Calu3 (cell line): ENCODE measurements at places on chromosomes 1 and 21. TPM values are rescaled to one million over a fixed set of nuclear protein-coding genes. Genes with fewer than 3 reads are reported as not detected.

GBP6 gene
- total RNA-seq = 0.12 and 0.37 TPM in 2 replicates

EXOC8 gene
- 24.5 and 26.2 TPM in 2 replicates for total RNA-seq

TXNDC12 gene
- 51.6 and 68.9 TPM in 2 replicates for total RNA-seq

NAXE gene
- 129 and 143 TPM in 2 replicates for total RNA-seq

GRCh38 chr1:245814651-245815050, 659.9 kb downstream of the KIF26B start:
- DNase-seq = no peak

GRCh38 chr21:45596704-45597318, 46.7 kb upstream of the PCBP3 start:
- DNase-seq = peak; percentile 74

- DNase-seq = no peak
Observed at GRCh38 chr1:54395281-54395934, 10.8 kb downstream of the SSBP3 start.

DNA sequence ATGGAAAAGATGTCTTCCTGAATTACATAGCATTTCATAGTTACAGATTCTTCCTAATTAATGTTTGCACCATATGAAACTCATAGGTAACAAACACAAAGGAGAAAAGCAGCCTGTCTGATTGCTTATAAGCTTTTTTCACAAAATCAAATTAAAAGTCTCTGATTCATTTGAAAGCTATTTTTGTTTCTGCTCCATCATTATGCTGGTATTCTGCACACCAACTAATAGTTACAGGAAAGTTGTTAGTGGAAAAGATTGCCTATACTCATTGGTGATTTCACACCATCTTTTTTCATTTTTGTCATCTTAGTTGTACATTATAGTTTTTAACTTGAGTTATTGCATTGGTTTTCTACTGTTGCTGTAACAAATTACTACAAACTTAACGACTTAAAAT, 70.0 kb downstream of the PRKAA2 start:
- no peak for DNase-seq

GRCh38 chr1:59071876-59072582, 224.9 kb upstream of the FGGY start:
- no peak for DNase-seq

DNA sequence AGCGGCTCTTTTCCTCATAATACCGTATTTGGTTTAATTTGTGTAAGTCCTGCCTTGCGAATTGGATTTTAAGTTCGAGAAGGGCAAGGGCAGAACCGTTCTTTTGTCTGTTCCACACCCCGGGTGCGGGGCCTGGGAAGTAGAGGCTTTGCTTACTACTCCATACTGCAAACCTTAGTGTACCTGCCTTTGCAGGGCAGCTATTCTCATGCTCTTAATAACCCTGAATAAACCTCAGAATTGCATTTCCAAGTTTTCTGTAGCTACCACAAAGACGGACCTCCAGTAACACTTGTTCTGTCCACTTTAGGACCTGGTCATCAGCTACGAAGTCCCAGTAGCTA, 657 bp upstream of the HNRNPU start:
- peak; percentile 46 for DNase-seq

- DNase-seq = no peak
Observed at GRCh38 chr1:155236451-155236850, 18.8 kb downstream of the ENTREP3 start.

DNA sequence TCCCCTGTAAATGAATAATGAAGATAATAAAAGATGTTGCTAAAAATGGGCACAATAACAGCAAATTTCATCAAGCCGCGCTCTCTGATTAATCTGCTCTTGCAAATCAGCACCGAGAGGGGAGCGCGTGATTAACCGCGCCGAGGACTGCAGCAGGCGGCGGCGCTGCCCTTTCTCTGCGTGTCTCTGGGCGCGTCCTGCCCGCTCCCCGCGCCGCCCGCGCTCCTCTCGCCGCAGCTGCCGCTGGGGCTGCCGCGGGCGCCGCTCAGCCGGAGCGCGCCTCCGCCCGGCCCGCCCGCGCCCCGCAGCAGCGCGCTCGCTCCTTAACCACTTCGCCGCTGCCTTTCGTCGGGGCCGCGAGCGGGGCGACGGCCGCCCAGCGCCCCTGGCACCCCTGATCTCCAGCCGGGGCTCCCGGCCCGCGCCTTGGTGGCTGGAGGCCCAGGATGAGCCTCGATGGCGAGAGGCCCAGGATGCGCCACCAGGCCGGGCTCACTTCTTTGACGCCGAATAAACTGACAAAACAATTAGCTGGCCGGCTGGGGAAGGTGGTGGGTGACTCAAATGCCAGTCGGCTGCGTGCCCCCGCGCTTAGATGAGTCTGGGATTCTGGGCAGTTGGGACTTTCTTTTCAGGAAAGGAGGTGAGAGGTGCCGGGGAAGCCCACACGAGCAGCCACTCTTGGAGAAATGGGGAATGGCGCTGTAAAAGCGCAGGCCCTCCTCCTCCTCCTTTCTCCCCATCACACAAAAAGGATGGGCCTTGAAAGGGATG, 221.4 kb upstream of the PKN2 start:
- peak; percentile 40 for DNase-seq
